ENCODE measurements at places on chromosomes 11 and 22.
A peak's percentile ranks its signal among the peaks of the same experiment; 100 is the strongest.

DNA sequence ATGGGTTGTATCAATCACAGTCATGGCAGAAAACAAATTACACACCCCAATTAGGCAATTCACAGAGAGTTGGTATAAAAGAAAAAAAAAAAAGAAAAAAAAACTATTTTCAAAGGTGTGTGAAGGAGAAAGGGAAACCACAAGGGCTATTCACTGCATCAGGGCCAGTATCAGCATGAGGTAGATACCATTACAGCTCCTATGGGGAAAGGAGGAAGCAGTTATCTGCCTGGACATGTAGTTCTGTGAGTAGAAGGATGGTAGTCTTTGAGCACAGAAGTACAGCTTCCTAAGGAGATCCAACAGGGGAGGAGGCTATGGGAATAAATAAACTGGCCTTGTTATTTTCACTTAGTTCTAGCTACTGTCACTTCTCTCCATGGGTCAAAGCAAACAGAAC is 746.1 kb downstream of the LUZP2 start:
- no peak for DNase-seq

- peak; percentile 60 for DNase-seq
Measured at GRCh38 chr22:43343262-43343669, at the start of gene SCUBE1. Gene SCUBE1 (minus strand): TSS chr22:43343372. CDS start chr22:43343261, 111 bp downstream.

GRCh38 chr22:47806894-47807293 is 1044.4 kb downstream of the TBC1D22A start:
- DNase-seq, result no peak

DNA sequence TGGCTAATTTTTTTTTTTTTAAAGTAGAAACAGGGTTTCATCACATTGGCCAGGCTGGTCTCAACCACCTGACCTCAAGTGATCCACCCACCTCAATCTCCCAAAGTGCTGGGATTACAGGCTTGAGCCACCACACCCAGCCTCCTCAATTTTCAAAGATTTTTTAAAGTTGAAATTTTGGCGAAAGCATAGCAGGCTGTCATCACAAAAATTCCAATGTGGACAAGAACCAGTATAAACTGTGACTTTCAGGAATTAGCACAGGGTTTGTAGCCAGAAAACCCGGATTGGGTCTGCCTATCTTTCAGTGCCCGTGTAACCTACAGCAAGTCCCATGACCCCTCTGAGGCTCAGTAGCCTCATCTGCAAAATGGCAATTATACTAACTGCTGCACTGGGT is 80.2 kb downstream of the SGSM3 start:
- DNase-seq, result no peak

- no peak for DNase-seq
Measured at GRCh38 chr11:44516688-44517507, 48.6 kb upstream of the CD82 start.

DNA sequence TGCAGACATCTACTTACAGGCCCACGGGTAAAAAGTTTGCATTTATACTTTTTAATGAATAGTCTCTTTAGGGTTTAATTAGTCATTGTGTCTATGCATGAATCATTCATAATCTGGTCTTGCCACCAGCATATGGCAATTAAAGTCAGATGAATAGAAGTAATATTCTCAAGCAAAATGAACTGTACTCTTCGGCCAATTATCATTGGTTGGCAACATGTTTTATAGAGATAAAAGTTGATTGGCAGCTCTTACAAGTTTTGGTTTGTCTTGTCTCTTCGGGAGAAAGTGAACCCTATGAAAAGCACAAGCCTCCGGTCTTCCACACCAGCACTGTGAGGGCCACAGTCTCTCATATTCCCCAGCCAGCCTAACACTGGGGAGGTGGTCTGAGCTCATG is 97.8 kb downstream of the OSBP2 start:
- DNase-seq, result no peak

DNA sequence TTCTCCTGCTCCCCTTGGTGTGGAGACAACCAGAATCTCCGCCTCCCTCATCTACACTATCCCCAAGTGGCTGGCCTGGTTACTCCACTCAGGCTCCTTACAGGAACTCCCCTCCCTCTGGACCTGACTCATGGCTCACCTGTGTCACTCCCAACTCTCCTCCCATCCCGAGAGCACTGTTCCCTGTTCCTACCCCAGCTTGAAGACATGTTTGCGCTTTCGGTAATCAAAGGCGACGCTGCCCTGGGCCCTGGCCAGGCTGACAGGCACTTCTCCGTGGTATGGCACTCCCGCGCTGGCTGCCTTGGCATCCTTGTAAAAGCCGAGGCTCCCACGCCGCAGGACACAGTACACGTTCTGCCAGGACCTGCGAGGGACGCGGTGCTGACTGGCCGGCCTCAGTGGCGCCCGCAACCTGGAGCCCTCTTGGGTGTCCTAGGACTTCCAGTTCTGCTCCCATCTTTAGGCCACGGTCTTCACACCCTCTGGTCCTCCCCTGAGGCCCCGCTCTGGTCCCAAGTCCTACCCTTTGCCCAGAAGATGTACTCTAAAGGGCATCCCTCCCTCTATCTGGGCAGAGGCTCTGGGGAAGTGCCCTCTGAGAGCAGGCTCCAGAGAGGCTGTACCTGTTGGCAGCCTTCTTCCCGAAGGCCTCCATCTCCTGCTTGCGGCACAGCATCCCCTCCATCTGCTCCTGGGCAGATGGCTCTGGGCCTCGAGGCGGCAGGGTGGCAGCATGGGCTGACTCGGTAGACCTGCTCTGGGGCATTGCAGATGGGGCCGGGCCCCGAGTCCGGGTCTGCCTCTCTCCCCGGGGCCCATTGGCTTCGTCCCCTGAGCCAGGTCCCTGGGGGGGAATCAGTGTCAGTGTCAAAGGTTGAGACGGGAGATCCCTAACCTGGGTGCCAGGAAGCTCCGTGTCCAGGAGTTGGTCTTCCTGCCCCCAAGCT is 9.4 kb upstream of the RBM4B start:
- no peak for DNase-seq

- DNase-seq, result no peak
Measured at GRCh38 chr11:63491240-63491587, 247 bp upstream of the PLAAT5 start.

- no peak for DNase-seq
Measured at GRCh38 chr11:115623021-115623451, 118.8 kb upstream of the CADM1 start.

DNA sequence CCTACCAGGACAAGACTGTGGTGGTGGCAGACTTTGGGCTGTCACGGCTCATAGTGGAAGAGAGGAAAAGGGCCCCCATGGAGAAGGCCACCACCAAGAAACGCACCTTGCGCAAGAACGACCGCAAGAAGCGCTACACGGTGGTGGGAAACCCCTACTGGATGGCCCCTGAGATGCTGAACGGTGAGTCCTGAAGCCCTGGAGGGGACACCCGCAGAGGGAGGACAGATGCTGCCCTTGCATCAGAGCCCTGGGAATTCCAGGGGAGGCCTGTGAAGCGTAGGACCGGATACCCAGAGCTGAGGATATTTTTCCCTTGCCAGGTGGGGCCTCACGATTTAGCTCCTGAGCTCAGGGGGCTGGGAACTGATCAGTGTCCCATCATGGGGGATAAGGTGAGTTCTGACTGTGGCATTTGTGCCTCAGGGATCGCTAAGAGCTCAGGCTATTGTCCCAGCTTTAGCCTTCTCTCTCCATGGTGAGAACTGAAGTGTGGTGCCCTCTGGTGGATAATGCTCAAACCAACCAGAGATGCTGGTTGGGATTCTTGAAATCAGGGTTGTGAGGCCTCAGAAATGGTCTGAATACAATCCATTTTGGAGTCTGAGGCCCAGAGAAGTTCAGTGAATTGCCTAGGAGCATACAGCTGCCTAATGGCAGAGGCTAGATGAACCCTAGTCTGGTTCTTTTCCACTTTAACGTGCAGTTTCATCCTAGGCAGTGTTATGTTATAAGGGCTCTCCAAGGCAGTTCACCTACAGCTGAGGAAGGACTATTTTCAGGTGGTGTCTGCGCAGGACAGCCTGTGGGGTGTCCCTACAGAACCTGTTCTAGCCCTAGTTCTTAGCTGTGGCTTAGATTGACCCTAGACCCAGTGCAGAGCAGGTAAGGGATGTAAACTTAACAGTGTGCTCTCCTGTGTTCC is 19.5 kb downstream of the PIK3IP1 start:
- peak; percentile 57 for DNase-seq

GRCh38 chr11:94020777-94021481 is at the start of gene HEPHL1:
Gene HEPHL1 (plus strand): TSS chr11:94021354. CDS start chr11:94021369, 15 bp downstream.
- DNase-seq, result no peak

GRCh38 chr11:9688716-9689511 is 25.0 kb downstream of the SWAP70 start:
- no peak for DNase-seq

GRCh38 chr11:121814962-121815361 is 301.1 kb downstream of the BLID start:
- DNase-seq, result no peak

- DNase-seq, result no peak
Measured at GRCh38 chr22:44084044-44084772, 60.1 kb downstream of the PARVB start.

- DNase-seq, result no peak
Measured at GRCh38 chr11:64655941-64656601, 65.1 kb downstream of the SLC22A12 start.

DNA sequence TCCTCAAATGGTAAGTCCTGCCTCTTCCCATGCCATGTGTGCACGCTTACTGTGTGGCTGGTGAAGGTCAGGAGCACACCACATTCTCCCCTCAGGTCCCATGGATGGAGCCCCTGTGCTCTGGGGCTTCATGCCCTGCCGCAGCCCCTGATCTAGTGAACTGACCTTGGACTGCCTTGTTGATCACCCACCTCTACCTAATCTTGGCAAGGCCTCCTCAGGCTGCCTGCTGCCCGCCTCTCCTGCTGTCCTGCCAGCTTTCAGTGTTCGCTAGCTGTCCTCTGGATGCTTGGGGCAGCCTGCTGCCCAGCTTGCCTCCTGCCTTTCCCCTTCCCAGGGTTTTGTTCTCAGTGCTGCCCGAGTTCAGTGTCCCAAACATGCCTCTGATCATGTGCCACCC is 38.1 kb downstream of the CABIN1 start:
- no peak for DNase-seq

DNA sequence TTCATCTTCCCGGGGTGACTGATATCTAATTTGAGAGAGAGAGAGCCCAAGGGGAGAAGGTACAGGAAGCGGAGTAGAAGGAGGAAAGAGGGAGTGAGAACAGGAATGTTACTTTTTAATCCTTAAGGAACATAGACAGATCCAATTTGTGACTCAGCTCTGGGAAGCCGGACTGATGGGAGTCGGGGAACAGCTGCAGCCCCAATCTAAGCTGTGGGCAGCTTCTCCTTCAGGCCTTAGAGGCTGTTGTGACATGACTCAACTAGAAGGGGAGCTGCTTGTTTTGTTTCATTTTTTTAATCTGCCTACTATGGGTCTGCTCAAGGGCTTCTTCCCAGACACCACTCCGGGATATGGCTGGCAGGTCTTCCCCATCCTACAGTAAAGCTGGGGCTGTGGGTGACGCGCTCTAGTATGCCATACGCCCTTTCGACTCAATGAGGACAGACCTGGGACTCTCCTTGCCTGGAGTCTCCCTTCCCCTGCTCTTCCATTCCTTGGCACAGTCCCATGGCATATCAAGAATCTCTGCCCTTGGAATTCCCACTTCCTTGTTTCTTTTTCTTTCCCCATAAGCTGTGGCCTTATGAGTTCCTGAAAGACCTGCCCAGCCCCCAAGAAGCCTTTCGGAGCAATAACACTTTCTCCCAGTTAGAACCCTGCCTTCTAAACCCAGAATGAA is 103.3 kb upstream of the AKIP1 start:
- DNase-seq, result no peak

DNA sequence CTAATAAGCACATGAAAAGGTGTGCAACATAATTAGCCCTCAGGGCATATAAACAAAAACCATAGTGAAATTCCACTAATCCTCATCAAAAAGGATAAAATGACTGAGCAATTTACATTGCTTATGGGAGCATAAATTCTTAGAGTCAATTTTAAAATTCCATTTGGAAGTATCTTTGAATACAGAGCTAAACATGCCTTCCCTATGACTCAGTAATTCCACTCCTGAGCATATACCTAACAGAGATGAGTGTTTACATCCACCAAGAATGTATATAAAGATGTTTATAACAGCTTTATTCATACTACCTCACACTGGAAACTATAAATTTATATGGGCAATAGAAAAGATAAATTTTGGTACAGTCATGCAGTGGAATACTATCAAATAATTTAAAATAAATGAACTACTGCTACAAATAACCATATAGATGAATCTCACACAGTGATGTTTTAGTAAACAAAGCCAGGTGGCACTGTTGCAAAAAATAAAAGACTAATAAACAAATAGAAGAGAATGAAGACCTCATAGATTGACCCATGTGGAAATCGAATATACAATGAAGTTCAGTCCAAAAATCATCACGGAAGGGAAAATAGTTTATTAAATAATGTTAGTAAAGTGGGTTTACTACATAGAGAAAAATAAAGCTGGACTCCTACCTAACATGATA is 8.2 kb upstream of the OR2D2 start:
- no peak for DNase-seq

DNA sequence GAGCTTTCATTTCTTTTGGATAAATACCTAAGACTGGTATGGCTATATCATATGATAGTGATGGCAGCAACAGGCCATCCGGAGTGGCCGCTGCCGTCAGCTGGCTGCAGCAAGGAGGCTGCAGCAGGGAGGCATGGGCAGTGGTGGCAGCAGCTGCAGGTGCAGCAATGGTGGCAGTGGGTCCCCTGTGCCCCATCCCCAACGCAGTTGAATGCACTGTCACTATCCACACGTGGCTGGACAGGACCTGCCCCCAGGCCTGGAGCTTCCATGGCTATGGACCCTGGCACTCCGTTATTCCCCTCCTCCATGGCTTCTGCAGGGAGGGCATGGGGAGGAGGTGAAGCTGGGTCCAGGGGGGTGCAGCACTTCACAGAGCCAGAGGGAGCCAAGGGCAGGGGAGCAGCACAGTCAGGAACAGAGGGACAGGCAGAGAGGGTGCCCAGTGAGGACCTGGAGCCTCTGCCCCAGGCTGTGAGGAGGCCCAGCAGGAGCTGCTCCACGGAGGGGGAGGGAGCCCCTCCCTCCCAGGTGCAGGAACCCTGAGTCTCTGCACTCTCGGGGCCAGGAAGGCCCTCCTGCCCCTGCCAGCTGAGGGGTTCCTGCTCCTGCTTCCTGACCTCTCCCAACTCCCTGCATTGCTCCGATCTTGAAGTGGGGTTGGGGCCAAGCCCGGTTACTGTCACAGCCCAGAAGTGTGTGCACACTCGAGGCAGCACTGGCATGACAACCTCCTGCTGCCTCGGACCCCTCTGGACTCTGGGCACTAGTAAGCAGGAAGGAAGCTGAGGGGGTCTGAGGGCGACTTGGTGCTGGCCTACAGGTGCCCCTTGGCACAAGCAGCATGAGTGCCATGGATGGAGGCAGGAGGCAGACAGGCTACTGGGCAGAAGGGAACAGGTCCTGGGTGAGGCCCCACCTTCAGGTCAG is 466.3 kb downstream of the GUCY1A2 start:
- DNase-seq, result no peak

GRCh38 chr11:69841170-69841858 is 22.1 kb upstream of the FGF3 start:
- no peak for DNase-seq

GRCh38 chr11:108018708-108019107 is 10.0 kb downstream of the CUL5 start:
- no peak for DNase-seq

All from activated naive CD4-positive, alpha-beta T cell treated with Interleukin-2 at 50 U/mL for 16 hours (primary cell).